ENCODE measurements at places on chromosomes 13 and 19.

GRCh38 chr13:36028359-36029025 is 102.7 kb downstream of the DCLK1 start:
- no peak for DNase-seq

- no peak for DNase-seq
Measured at GRCh38 chr19:16369664-16370576, 45.3 kb downstream of the KLF2 start.

DNA sequence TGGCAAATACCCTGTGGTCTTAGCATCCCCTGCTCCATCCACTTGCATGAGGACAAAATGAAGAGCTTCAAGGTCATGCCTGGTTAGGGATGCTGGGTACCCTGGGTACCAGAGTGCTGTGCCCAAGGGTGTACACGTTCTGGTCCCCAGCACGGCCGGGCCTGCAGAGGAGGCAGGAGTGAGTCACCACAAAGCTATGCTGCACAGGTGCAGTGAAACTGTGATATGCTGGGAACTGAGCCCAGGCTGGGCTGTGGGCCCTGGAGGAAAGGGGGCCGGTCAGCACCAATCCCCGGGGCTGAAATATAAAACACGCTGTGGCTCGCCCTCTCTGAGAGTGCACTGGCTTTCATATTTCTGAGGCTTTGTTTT is 95.1 kb downstream of the TSHZ3 start:
- DNase-seq, result no peak

- no peak for DNase-seq
Measured at GRCh38 chr13:33183431-33184111, 102.0 kb downstream of the STARD13 start.

DNA sequence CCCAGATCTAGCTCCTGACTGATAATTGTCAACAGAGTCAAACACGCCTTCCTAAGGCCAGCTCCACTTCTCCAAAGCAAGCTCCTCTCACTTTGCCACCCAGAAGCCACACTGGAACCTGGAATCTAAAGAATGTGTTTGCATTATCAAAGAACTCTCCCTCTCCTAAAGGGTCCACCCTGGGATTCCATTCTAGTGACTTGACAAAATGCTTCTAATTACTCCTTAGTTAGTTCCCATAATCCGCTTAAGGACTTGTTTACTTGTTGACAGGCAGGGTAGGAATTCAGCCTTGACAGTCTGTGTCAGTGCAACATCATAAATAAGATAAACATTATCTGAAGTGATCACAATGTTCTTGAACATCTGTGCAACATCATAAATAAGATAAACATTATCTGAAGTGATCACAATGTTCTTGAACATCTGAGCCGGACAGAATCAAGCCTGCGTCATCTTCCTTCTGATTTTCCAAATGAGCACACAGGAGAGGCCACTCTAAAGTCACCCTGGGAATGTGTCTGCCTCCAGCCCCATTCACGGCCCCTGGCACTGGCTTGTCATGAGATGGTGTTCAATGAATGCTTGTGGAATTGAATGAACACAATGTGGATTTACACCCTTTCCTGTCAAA is 512.1 kb downstream of the IRS2 start:
- DNase-seq, result no peak

All from activated T-cell treated with anti-CD3 and anti-CD28 coated beads for 48 hours (primary cell).